Activated gamma-delta T cell (primary cell): ENCODE measurements at places on chromosomes 11 and 22.

DNA sequence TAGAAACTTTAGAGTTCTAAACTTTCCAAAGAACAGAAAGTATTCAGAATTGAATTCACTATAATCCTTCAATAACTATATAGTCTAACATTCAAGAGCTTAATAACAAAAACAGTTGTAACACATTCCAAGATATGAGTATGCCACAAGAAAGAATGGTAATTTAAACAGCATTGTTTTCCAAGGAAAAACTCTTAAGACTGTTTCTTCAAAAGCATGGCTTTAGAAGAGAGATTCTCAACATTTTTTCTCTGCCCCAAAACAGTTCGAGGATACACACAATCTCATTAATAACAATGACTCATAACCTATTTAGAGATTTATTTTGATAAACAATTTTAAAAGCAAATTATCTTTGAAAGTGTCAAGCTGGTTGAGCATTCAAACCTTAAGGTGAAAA, 16.7 kb upstream of the ARHGAP32 start:
- no peak for DNase-seq

DNA sequence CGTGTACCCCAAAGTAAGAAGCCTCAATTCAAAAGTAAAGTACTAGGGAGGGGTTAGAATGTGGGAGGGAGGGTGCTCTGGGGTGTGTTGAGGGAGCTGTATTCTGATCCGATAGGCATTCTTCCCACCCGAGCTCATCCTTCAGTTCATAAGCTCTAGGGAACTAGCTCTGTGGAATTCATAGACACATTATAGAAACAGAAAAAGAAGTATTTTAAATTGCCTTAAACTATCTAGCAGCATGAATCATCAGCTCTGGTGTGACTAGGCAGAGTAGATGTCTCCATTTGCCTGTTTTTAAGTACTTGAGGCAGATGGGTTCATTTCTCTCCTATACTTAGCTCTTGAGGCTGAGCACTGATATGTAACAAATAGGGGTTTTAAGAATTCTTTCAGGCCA, 7.3 kb upstream of the SGSM3 start:
- no peak for DNase-seq

- DNase-seq, result no peak
Observed at GRCh38 chr11:71568704-71569349, 3.5 kb downstream of the KRTAP5-10 start.

GRCh38 chr22:25941365-25941960, 199.5 kb downstream of the MYO18B start:
- no peak for DNase-seq

- no peak for DNase-seq
Observed at GRCh38 chr22:19065929-19066328, 56.3 kb downstream of the DGCR2 start.

DNA sequence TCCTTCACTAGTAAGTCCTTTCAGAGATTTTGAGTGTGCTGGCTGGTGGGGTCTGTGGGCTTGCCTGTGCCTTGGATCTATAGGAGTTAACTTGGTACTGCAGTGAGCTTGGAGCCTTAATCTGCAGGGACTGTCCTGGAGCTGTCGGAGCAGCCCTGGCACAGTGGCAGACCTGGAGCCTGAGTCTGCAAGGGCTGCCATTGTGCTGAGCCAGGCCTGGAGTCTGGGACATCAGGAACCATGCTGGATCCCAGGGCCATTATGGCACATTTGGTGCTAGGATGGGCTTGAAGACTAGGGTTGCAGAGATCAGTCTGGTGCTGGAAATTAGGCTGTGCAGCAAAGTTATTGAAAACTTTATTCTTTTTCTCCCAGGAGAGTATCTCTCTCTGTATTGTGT, 665.4 kb downstream of the METTL15 start:
- no peak for DNase-seq

- DNase-seq, result no peak
Observed at GRCh38 chr11:46321757-46322156, 25.5 kb upstream of the DGKZ start.

DNA sequence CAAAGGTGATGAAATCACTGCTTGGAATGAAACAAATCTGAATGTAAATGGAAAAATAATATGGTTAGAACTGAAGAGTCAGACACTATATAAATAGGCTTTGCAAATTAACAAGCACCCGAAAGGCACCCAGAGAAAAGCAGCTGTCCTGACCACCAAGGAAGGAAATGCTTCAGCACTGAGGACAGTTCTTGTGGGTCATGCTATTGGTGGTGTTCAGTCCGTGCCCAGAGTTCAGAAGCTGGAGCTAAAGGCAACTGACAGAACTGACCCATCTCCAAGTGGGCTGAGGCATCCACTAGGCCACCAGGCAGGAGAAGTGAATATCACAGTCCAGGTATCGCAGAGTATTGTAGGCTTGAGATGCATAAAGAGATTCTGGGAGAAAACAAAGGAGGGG, 208.9 kb downstream of the OPCML start:
- no peak for DNase-seq

DNA sequence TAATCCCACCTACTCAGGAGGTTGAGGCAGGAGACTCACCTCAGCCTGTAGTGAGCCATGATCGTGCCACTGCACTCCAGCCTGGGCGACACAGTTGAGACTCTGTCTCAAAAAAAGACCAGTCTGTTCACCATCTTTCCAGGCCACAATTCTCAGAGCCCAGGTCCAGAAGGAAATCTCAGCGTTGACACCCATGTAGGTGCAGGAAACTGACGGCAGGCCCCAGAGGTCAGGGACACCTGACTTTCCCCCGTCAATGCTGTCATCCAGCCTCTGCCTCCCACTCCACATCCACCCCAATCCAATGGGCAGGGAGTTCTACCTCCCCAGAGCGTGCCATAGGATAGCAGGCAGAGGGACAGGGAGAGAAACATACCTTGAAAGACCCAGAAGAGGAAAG, 5.9 kb upstream of the GRK2 start:
- DNase-seq, result no peak

- no peak for DNase-seq
Observed at GRCh38 chr11:61048368-61049062, 53.8 kb upstream of the CD5 start.

- no peak for DNase-seq
Observed at GRCh38 chr11:30585125-30585891, 845 bp downstream of the MPPED2 start.

GRCh38 chr11:120578596-120579154, 67.1 kb downstream of the GRIK4 start:
- DNase-seq, result no peak

DNA sequence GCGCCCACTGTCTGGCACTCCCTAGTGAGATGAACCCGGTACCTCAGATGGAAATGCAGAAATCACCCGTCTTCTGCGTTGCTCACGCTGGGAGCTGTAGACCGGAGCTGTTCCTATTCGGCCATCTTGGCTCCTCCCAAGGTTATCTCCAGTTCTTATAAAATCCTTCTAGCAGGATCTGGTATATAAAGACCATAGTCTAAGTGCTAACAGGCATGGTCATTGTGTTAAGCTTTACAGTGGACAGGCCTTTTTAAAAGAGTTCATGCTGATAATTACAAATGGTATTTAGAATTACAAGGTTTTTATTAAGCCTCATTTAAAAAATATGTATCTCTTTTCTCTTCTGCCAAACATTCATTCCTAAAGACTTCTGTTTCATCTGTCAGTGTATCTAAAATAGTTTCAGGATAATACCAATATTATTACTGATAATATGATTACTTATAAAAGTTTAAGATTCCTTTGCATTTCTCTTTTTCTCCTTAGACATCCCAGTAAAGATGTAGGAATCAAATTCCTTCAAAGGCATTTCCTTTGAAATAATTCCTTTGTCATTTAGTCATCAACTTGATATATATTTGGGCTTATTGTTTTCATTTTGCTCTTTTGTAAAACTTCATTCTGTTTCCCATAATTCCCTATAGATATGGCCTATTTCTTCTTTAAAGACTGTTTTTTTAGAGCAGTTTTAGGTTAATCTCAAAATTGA, 20.7 kb downstream of the DDX10 start:
- DNase-seq, result no peak

- DNase-seq, result no peak
Observed at GRCh38 chr11:113649311-113649710, 56.8 kb downstream of the TMPRSS5 start.

- DNase-seq, result no peak
Observed at GRCh38 chr11:65708451-65708850, 3.6 kb upstream of the KAT5 start.

DNA sequence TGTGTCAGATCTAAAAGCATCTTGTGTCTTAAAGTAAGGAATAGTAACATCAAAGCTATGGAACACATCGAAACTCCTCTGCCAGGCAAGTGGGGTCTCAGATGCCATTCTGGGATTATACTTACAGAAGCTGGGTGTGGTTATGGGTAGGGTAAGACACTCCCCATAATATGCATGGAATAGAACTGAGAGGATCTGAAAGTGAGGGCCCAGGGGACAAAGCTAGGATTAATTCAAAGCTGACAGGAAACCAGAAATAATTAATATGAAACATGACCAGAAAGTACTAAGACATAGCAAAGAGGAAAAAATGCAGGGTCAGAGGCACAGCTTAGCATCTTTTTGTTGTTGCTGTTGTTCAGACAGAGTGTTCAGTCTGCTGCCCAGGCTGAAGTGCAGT, 40.2 kb upstream of the EED start:
- no peak for DNase-seq

DNA sequence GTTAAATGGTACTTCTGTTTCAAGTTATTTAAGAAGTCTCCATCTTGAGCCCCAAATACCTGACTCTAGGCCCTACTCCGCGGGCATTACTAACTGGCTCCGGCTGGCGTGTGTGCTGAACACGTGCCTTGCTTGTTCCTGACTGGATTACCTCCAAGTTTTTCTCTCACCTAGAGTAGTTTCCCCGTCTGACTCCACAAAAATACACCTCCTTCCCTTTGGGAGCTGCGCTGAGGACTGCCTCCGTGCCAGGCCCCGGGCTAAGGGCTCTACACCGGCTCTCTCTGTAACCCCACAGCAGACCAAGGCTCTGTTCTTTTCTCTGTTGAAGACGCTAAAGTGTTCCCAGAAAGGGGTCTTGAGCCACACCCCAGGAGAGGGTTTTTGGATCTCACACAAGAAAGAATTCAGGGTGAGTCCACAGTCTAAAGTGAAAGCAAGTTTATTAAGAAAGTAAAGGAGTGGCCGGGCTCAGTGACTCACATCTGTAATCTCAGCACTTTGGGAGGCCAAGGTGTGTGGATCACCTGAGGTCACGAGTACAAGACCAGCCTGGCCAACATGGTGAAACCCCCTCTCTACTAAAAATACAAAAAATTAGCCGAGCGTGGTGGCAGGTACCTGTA, 61.8 kb downstream of the ANO1 start:
- no peak for DNase-seq

- no peak for DNase-seq
Observed at GRCh38 chr22:24421428-24421931, 5.9 kb upstream of the ADORA2A start.

- no peak for DNase-seq
Observed at GRCh38 chr22:41647771-41648170, 26.7 kb downstream of the XRCC6 start.

DNA sequence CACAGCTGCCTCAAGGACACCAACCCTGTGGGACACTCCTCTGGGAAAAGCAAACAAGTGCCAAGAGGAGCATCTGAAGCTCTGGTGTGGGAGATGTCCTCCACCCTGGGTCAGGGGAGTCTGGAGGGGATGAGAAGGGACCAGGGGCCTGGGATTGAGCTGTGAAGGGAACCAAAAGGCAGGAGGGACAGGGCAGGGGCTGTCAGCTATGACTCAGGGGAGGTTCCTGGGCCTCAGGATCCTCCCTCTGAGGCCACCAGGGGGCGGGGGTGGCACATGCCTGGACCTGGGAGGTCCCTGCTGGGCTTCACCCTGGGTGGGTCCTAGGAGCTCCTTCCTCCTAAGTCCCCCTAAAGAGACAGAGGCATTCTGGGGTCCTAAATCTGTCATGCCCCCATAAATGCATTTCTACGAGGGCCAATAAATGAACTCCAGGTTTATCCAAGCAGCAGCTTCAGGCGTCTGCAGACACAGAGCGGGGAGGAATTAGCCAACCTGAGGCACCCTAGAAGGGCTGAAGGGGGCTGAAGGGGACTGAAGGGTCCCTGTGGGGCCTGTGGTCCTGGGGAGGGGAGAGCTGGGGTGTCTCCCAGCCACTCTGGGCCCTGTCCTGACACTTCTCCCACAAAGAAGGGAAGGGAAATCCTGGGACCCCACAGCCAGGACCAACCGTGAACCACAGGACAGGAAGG, 31.9 kb upstream of the IGLL5 start:
- DNase-seq, result no peak

- DNase-seq, result no peak
Observed at GRCh38 chr11:77102246-77103210, at the start of gene OMP. TSS of gene OMP (plus strand) at chr11:77102840. CDS start at chr11:77102840, 0 bp downstream.

DNA sequence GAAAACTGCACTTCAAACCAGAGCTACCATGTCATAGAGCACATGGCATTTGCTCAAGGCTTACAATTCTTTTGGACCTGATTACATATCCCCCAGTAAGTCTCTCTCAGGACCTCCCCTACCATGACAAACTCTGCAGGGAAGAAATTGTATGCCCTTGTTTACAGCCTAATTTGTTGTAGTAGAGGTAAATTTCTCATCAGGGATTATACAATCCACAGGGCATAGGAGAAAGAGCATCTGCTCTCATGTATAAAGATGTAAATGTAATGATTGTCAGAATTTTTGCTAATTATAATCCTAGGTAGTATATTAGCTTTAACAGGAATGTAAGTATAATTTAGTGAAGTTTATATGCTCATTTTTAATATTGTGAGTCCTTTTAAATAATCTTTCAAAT, at the start of gene OR8B3:
TSS of gene OR8B3 (minus strand) at position 101 of the 400 bp plus-strand sequence. CDS start 1,673 bp downstream, outside the sequence.
- no peak for DNase-seq

DNA sequence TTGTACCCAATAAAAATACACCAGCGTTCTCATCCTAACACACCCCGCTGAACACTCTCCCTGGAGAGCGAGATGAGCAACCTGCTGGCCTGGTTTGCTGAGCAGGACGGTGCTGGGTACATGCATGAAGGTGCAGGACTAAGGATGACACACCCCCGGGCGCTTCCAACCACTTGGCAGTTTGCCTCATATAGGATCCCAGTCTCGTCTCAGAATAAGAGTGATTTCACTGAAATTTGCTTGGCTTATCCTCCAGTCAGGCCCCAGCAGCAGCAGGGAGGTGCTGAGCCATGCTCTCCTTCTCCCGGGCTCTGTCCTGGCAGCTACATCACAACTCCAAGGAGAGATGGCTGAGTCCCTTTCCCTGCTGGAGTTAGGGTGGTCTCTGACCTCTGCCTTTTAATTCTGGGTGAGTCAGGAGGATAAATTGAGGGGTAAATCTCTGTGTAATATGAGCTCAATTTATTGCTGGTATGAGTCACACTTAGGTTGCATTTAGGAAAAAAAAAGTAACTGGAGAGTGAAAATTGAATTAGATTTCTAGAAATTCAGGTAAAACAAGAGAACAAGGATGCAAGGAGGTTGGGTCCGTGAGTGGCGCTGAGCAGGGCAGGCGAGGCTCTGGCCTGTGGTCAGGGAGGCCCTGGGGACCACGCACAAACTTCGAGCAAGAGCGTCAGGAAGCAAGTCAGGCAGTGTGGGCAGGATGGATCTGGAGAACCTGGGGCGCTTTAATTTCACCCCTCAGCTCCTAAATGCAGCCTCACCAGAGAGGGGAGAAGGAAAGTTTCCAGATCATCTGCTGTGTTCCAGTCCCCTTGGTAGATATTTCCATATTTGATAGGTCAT, 974.0 kb downstream of the TBC1D22A start:
- no peak for DNase-seq
